Left renal cortex interstitium (tissue), 4 donors: ENCODE measurements at places on chromosomes 7 and 10.
A peak's percentile ranks its signal among the peaks of the same experiment; 100 is the strongest.

GRCh38 chr7:23810099-23810498 is 100.1 kb downstream of the STK31 start:
- DNase-seq: no peak

- DNase-seq: no peak
Measured at GRCh38 chr10:111207500-111207899, 130.7 kb downstream of the ADRA2A start.

- DNase-seq: no peak
Measured at GRCh38 chr10:42609872-42610271, 28.5 kb downstream of the ZNF33B start.

DNA sequence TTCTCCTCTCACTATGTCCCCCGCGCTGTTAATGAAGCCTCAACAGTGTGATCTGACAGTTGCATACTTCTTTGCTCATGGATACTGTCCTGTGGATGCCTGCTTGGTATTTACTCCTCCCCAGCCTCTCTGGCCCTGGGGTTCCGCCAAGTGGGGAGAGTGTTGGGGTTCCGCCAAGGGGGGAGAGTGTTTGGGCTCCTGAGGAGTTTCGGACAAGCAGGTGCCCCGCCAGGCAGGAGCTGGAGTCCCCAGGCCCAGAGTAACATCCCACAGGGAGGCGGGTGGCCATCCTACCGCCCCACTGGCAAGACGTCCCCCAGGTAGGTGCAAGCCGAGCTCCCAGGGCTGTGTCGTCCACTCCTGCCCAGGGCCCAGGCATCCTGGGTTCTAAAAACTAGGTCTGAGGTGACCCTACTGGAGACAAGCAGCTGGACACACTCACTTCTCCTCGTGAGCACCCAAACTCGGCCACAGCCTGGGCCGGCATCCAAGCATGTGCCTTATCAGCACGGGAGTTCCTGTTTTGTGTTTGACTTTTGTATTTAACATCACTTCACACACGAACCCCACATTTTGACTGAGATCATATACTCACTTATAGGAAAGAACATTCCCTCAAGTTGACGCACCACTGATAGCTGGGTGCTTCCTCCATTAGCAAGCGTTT is 34.2 kb downstream of the CAMK2B start:
- DNase-seq: peak; percentile 59

DNA sequence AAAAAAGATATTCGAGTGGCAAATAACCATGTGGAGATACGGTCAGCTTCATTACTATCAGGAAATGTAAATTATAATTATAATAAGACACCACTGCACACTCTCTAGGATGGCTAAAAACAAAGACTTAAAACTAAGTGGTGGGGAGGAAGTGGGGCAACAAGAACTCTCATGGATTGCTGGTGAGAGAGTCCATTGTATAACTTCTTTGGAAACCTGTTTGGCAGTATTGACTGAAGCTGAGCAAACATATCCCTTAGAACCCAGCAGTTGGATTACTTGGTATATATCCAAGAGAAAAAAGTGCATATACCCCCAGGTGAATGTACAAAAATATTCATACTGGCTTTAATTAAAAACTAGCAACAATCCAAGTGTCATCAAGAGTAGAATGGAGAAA is 133.7 kb upstream of the CTBP2 start:
- no peak for DNase-seq

DNA sequence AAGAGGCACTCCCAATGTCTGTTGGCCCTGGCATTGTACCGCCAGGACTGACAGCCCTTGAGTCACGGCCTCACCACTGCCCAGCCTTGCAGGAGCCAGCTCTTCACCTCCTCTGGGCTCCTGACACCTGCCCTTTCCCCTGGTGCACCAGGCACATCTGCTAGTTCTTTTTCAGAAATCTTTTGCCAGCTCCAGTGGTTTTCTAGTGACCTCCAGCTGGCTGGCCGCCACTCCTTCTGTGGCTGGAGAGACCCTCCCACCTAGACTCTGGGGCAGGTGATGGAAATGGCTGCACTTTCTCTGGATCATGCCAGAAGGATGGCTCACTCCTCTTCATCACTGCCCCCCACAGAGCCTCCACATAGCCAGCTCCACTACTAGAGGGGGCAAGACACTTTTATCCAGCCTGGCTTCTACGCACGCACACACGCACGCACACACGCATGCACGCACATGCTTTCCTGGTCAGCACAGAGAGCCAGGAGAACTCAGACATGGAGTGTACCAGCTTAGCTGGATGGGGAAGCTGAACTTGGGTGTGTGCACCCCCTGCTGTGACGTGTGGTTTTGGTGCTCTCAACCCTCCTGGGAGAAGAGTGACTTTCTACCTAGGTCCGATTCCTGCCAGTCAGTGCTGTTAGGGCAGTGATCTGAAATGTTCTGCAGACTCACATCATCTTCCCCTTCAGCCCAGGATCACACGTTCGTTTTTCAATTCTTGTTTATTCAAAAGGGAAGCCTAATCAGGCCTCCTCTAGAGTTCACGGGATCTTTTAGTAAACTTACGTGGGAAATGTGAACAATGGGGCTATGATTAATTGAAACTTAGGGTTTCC is 222.0 kb downstream of the PRPF18 start:
- DNase-seq: no peak

DNA sequence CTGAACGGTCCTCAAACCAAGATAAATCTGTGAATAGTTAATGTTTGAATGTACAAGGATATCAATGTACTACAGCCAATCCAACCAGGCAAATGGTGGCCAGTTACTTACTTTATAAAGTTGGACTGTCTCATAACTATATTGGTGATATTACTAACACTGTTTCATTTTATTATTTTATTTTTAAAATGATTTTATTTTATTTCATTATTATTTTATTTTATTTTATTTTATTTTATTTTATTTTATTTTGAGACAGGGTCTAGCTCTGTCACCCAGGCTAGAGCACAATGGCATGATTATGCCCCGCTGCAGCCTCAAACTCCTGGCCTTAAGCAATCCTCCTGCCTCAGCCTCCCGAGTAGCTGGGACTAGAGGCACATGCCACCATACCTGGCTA is 6.8 kb downstream of the IL15RA start:
- no peak for DNase-seq

GRCh38 chr10:47261121-47261520 is 38.9 kb upstream of the GDF10 start:
- DNase-seq: no peak

DNA sequence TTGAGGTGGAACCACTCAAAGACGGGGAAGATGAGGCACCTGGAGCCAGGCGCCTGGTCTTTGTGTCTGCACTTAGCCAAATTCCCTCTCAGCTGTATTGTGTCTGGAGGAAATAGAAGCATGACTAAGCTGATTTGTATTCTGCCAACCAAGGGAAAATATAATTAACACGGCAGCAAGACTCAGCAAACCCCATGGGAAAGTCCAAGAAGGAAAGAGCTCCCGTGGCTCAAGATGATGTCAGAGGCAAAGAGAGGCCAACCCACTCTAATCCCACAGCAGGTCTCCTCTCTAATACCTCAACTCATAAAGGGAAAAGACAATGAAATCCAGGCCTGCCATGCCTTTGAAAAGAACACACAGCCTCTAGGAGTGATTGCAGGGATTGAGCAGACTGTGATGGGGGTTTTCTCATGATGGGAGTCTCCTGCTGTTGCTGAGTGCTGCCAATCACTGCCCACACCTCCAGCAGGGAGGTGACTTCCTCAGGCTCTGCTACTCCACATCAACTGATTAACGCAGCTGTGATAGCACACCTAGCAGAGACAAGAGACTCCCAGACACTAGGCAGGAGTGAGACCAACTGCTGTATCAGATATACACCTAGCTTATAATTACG is 255.5 kb upstream of the C7orf33 start:
- DNase-seq: no peak

DNA sequence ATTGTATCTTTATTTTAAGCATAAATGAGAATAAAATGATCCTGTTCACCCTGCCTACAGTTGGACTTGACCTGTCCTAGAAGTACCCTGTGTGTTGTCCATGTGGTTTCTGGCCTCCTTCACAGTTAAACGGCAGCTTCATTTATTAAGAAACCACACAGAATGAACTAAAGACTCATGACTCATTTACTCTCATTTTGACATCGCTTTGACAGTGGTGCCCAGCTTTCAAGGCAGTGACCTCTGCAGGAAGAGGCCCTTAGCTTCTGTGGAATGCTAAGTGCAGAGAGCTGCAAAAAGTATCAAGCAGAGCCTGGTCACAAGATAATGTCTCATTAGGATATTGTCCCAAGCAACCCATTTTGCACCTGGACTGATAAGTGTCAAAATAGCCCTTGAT is 93.4 kb downstream of the AVL9 start:
- DNase-seq: no peak

GRCh38 chr10:55500931-55501559 is 700.0 kb upstream of the PCDH15 start:
- no peak for DNase-seq

- no peak for DNase-seq
Measured at GRCh38 chr10:95389982-95390381, 99.2 kb upstream of the PDLIM1 start.
